AG20443 (cell line): ENCODE measurements at places on chromosomes 1 and 21.

DNA sequence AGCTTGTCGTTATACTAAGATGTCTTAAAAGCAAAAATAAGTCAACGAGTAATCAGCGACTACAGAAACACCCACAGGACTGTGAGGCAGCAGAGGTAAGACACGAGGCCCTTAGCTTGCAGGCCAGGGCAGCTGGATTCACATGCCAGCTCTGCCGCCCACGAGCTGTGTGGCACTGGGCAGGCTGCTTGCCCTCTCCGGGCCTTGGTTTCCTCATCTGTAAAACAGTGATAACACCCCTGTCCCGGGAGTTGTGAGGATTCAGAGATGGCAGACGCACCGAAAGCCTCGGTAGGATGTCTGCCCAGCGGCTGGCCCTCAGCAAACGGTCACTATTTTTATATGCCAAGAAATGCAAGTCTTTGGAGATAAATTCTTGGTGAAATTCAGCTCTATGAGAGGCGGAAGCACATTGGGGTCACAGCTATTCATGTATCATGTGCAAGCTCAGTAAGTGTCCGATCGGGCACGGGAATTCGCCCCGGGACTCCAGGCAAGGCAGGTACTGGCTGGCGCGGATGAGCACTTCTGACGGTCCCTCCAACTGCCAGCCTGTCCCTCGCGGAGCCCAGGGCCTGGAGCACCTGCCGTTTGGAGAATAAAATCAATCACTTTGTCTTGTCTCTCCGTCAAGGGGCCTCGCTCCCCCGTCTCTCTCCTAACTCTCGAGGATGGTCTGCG lies 1.1 kb downstream of the C2CD2 start:
- no peak for DNase-seq

DNA sequence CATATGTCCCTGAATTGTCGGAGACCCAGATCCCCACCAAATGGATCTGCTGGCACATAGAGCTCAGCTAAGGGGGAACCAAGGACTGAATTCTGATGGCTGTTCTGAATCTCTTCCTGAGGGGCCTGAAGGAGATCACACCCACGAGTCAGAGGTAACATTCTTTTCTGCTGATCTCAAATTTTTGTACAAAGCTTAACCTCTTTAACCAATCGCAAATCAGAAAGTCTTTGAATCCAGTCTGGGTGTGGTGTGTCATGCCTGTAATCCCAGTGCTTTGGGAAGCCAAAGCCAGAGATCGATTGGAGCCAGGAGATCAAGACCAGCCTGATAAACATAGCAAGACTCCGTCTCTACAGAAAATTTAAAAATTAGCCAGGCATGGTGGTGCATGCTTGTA lies 62.8 kb upstream of the PRRC2C start:
- DNase-seq, result no peak

DNA sequence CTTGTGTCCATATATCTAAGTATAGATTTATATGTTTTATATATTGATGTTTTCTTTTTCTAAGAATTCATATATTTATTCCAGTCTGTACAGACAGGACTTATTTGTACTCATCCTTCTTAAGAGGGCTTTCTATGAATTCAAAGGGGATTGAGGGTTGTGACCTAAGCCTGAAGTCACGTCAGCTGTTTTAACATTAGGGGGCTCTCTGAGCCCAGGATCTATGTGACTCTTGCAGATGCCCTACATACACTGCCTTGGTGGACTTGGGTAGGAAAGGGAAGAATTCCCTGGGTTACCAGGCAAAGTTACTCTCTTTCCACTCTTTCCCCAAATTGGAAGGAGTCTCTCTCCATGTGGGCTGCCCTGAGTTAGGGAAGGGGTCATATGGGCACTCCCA lies 283.8 kb upstream of the DAB1 start:
- DNase-seq, result no peak

GRCh38 chr1:113615425-113615824 lies 143.9 kb downstream of the PHTF1 start:
- DNase-seq, result no peak

GRCh38 chr1:99207216-99207615 lies 57.1 kb upstream of the PLPPR4 start:
- no peak for DNase-seq

DNA sequence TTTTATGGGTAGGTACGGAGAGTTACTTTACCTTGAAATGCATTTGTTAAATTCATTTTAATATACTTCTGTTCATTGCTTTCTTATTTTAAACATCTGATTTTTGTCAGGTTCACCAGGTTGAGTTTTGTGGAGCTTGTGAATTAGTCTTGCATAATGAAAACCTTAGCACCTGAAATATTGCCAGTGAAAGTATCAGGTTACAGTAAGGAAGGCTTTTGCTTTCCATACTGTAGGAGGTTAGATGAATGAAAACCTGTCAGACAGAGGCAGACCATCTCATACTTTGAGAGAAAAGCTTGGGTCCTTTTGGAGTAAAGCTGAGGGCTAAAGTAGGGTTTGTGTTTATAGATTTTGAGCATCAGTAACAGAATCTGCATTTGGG lies 34.7 kb downstream of the THRAP3 start:
- no peak for DNase-seq

DNA sequence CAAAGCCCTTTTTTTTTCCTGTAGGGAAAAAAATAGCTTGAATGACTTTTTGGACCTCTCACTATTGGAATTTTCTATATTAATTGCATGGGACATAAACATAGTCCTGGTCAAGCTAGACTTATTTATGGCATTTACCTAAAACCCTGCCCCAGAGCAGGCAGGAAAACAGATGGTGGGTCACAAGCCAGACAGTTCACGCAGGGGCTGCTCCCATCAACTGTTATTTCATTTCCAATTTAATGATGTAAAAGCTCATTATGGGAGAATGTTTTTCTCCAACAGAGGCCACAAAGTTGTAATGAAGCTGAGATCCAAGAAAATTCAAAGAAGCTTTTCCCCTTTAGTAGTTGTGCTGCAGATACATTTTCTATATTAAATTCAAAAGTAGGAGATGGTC lies 99.2 kb downstream of the SGIP1 start:
- DNase-seq, result no peak

- no peak for DNase-seq
These were observed 78.4 kb upstream of the ERRFI1 start for GRCh38 chr1:8104278-8105236.

GRCh38 chr1:59976194-59977074 lies 49.9 kb upstream of the CYP2J2 start:
- DNase-seq, result peak; percentile 84

DNA sequence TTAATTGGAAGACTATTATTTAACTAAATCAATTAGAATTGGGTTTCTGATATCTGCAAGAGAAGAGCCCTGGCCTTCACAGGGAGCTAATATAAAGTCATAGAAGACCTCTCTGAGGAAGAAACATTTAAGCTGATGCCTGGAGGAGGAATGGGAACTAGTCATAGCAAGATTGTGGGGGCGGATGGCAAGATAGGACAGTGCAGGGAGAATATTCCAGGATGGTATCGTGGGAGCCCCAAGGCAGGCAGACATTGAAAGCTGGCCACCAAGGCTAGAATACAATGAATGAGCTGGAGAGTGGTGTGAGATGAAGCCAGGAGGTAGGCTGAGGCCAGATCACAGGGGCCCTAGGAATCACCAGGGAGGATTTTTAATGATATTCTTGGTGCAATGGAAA lies 20.8 kb upstream of the MYSM1 start:
- DNase-seq, result no peak

- peak; percentile 66 for DNase-seq
These were observed 5.4 kb upstream of the KNCN start for GRCh38 chr1:46556822-46557221.

DNA sequence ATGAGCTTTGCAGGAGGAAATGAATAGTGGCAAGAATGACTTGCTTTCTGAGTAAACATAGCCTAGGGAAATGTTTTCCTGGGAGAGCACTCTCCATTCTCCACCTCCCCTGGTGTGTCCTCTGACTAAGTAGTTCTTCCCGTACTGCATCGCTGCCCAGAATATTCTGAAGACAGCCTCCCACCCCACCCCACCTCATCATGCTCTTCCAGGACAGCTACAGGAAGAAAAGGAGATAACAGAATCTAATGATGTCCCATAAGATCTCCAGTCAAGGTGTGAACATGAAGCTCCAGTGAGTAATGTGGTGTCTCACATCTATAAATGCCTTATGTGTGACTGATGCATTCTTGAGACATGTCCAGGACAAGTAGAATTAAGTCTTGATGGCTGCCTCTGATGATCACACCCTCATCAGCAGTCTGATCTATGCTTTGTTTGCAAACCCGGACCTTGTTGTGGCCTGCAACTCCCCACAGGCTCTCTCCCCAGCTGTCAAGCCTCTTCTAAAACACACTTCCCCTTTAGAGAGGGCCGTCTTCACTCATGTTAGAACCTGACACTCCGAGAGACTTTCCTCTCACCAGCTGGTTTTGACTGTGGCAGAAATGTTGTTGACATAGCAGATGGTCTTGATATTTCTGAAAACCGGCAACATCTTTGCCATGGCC lies 183.0 kb downstream of the CYYR1 start:
- peak; percentile 43 for DNase-seq

DNA sequence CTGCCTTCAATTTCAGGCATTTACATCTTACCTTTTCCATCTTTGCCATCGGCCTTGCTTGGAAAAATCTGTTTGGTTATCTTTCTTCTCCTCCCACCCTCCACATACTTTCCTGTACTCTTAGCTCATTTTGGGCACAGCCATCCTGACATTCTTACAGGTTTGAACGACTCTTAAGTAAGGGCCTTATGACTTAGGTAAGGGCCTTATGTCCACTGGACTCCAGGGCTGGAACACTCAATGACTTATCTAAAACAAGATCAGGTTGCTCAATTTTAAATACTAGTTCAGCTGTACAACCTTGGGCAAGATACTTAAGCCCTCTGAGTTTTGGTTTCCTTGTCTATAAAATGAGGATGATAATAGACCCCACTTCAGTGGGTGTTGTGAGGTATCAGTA lies 40.9 kb downstream of the C1orf21 start:
- no peak for DNase-seq

GRCh38 chr1:197782722-197783360 lies 7.6 kb upstream of the DENND1B start:
- DNase-seq, result no peak

- DNase-seq, result no peak
These were observed 744.2 kb downstream of the USP25 start for GRCh38 chr21:16473988-16474387.

- DNase-seq, result no peak
These were observed 15.1 kb downstream of the KHDRBS1 start for GRCh38 chr1:32028746-32029145.
